CD4-positive, alpha-beta memory T cell (primary cell): ENCODE measurements at places on chromosomes 3 and 15. TPM values are rescaled to one million over a fixed set of nuclear protein-coding genes. Genes with fewer than 3 reads are reported as not detected.

The TASOR gene
- polyA plus RNA-seq: 22.7 TPM

GRCh38 chr3:183984127-183984740 is 33.5 kb downstream of the ABCC5 start:
- H3K27ac ChIP-seq: no peak overlapping the region
- H3K4me1 ChIP-seq: no peaks in the 10 kb centered on the region
- no peaks in the 10 kb centered on the region for H3K27me3 ChIP-seq
- no peak overlapping the region for H3K4me3 ChIP-seq
- H3K36me3 ChIP-seq: peaks cover 21% of the 10 kb centered on the region

DNA sequence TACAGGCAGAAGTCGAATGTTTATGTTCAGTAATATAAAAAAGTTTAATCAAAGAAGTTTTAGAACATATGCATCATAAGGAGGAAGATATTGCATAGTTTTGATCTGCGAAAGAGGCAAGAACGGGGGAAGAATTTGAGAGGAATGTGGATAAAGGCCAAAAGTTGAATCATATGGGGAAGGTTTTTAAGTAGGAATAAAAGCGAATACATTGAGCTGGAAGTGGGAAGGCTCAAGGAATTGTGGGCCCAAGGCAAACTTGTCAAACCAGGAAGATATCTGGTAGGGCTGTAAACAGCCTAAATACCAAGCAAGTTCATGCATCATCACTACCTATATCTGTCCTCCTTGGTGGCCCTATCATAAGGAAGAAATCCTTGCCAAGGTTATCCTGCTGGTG is 186.9 kb downstream of the MAGI1 start:
- DNase-seq: no peak
- no peaks in the 10 kb centered on the region for H3K4me1 ChIP-seq
- H3K27me3 ChIP-seq: no peaks in the 10 kb centered on the region
- no peaks in the 10 kb centered on the region for H3K36me3 ChIP-seq
- H3K4me3 ChIP-seq: no peak overlapping the region

The CACNA1D gene
- 0.06 TPM for polyA plus RNA-seq

- no peaks in the 10 kb centered on the region for H3K36me3 ChIP-seq
- DNase-seq: no peak
- no peak overlapping the region for H3K27ac ChIP-seq
- H3K27me3 ChIP-seq: no peaks in the 10 kb centered on the region
These were observed 95.9 kb downstream of the SLC49A4 start for GRCh38 chr3:122890720-122891220.

DNA sequence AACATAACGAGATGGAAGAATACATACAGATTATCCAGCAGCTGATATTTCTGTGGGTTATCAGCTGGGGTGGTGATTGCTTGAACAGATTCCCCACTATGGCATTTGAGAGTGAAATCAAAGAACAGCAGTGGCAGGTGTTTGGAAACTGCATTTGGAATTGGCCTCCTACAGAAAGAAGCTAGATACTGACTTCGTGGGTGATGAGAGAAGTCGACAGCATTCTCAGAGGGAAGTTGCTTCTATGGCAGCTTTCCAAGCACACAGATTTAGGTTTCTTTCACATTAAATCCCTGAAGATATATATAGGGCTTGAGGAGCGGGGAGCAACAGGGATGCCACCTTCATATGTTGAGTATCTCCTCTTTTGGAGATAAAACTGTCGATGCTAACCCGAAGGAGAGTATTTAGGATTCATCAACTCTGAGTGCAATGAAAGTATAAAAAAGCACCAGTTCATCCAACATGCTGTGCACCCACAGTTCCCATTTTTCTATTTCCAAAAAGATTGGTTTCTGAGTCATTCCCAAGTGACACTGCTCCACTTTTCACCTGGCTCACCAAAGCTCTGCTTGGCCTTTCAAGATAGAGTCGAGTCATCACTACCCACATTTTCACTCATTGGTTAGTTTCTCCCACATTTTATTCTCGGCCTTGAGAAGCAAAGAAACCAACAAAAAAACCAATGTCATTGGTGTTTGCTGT is 579.8 kb upstream of the SUCLG2 start:
- no peaks in the 10 kb centered on the region for H3K27me3 ChIP-seq
- no peak overlapping the region for H3K27ac ChIP-seq
- DNase-seq: no peak

The ZNF774 gene
- polyA plus RNA-seq: not detected

- no peak overlapping the region for H3K4me3 ChIP-seq
- H3K27me3 ChIP-seq: no peaks in the 10 kb centered on the region
- peaks cover 15% of the 10 kb centered on the region for H3K4me1 ChIP-seq
- no peak overlapping the region for H3K27ac ChIP-seq
- no peaks in the 10 kb centered on the region for H3K36me3 ChIP-seq
These were observed 117.1 kb upstream of the GOLIM4 start for GRCh38 chr3:168212664-168213285.

The C3orf20 gene
- not detected for polyA plus RNA-seq
